ENCODE measurements at places on chromosomes 2 and 18.
A peak's percentile ranks its signal among the peaks of the same experiment; 100 is the strongest.

- no peak for DNase-seq
These were observed 1201.8 kb upstream of the CDH2 start for GRCh38 chr18:29378651-29379136.

- no peak for DNase-seq
These were observed 28.7 kb upstream of the ROCK2 start for GRCh38 chr2:11373096-11373495.

- DNase-seq, result no peak
These were observed 12.7 kb downstream of the CYTIP start for GRCh38 chr2:157431176-157431575.

DNA sequence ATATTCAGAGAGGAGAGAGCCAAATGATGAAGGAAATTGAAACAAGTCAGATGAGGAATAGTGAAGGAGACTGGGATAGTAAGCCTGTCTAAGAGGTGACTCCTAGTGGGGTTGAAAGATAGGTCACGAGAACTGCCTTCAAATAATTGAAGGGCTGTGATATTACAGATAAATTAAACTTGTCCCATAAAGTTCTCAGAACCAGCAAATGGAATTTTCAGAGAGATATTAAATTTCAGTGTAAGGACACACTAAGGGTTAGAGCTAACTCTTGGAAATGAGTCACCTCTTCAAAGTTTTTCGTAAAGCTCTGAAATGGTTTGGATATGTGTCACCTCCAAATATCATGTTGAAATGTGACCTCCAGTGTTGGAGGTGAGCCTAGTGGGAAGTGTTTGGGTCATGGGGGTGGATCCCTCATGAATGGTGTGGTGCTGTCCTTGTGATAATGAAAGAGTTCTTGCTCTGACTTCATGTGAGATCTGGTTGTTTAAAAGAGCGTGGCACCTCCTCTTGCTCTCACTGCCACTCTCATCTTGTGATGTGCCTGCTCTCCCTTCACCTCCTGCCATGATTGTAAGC lies 87.3 kb downstream of the BABAM2 start:
- peak; percentile 59 for DNase-seq

- no peak for DNase-seq
These were observed 29.9 kb upstream of the NT5DC4 start for GRCh38 chr2:112690853-112691401.

DNA sequence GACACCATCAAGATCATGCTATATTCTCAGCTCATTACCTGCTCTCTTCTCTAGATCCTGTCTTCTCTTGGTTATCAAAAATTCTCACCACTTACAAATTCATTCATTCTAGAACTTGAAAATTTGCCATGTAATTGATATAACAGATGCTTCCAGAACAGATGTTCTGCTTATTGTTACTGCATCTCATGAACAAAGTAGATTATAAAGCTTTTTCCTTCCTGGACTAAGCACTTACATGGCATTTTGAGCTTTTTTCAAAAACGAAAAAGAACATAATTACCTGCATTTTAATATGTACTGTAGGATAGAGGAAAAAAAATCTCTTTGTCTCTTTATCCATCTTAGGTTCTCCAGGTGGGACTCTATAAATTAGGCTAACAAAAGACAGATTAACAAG lies 79.6 kb upstream of the CREB1 start:
- DNase-seq, result no peak

DNA sequence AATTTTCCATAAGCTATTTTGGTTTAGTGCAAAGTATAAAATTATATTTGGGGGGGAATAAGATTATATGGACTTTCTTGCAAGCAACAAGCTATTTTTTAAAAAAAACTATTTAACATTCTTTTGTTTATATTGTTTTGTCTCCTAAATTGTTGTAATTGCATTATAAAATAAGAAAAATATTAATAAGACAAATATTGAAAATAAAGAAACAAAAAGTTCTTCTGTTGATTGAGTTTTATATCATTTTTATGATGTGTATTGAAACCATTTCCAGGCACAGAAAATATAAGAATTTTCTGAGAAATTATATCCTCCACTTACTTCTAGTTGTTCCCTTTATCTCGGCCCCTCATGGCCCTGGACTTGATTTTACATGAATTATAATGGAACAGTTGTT lies 3.7 kb downstream of the CCL20 start:
- DNase-seq, result no peak

DNA sequence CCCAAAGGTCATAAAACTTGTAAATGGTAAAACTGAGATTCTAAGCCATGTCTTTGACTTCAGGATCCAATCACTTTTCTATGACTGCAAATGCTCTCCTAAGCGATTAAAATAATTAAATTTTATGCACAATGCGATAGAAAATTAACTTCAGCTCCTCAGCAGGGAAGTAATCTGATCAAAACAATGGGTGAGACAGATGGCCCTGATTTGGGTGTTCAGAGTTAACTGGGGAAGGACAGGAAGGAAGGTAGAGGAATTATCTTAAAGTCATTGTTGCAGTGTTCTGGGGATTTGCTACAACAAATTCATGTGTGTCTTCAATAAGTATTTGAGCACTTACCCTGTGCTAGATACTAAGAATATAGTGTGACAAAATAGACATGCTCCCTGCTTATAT lies 446.0 kb upstream of the MEX3C start:
- no peak for DNase-seq

- no peak for DNase-seq
These were observed 144.8 kb downstream of the ZNF804A start for GRCh38 chr2:184743096-184743495.

DNA sequence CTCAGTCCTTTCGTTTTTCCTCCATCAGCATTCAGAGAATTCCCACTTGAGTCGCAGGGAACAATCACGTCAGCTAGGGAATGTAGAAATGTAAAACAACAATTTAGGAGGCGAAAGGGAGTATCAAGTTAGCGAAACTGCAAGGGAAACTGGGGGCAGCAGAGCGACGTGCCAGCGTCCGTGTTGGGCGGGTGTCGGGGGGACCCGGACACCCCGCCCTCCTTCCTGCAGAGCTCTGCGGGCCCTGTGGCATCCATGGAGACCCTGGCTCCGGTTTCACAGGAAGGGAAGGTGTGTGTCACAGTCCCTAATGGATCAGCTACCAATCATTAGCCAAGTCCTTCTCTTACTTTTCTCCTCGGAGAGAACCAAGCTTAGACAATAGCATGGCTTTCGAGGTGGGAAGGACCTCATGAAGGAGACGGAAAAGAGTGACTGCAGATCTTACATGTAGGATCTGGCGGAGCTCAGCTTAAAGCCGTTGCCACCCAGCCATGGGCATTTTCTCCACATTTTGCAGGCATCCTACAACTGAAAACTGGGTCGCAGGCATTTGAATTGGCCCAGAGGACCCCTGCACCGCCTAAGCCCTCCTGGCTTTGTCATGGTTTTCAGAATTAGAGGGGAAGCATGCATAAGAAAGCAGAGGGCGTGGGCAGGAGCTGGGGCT lies 33.7 kb downstream of the SOX11 start:
- DNase-seq, result no peak
